NCI-H146 (cell line): ENCODE measurements at places on chromosomes 6 and 20.

- DNase-seq: no peak
Measured at GRCh38 chr6:33172688-33173534, 19.4 kb downstream of the COL11A2 start.

DNA sequence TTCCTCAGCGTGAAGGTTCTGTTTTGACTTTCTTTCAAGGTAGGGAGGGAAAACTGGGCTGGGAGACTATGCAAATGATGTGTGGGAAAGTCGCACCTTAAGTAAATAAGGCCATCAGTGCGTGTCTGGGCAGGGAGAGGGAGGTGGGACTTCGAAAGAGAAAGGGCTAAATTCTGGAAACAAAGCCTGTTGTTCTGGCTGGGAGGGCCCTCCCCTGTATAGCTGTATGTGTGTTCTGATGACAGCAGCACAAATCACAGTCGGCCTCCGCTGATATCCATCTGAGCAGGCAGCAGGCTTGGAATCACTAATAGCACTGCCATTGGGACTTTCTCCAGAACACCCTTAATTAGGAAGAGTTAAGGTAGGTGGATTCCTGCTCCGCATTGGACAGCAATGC is 19.2 kb downstream of the JAG1 start:
- no peak for DNase-seq

GRCh38 chr6:18264923-18265377 is 620 bp upstream of the DEK start:
- no peak for DNase-seq

- no peak for DNase-seq
Measured at GRCh38 chr6:5282191-5282623, 20.9 kb downstream of the FARS2 start.

DNA sequence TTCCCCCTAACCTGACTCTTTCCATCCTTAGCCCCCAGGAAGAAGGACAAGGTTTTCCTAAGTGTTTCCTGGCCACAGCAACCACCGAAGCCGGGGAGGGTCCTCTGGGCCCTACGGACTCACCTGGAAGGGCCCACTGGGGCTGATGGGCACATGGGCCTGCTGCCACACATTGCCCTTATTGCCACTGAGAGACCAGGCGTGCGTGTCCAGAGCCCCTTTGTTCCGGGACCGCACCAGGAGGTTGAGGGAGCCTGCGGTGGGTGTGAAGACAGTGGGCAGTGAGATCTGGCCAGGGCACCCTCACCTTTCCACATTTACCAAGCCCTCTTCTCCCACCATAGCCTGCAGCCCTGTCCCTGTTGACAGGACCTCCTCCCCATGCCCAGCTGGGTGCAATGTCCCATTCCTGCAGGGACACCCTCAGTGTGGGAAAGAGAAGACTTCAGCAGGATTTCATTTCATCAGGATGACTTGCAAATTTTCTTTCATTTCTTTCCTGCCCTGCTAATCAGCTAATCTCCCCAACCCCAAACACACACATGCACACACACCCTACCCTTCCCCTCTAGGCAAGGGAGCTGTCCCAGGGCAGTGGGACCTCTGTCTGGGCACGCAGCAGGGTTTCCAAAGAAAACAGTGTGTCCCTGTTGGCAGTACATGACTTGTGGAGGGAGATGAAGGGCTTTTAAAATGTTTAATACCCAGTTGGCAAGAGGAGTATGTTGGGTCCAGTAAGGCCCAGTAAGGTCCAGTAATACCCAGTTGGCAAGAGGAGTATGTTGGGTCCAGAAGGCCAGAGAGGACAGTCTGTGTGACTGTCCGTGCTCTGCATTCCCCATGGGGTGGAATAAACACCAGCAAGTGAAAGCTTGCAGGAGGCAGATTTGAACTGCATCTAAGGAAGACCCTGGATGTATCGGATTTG is 59.0 kb downstream of the MDGA1 start:
- DNase-seq: no peak

DNA sequence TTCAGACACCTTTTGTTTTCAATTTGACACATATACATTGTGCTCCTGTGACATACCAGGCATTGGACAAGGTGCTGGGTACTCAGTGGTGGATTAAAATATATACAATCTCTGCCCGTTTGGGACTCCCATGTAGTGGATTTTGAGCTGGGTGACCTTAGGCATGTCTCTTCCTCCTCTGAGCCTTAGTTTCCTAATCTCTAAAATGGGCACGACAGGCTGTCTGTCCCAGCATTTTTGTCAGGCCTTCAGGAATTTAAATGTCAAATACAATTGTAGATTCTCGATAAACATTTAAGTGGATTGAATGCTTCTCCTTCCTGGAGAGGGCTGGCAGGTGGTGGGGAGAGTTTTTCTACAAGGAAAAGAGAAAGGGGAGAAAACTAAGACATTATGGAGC is 22.6 kb downstream of the CDH22 start:
- no peak for DNase-seq

- DNase-seq: no peak
Measured at GRCh38 chr6:84777888-84778287, 13.5 kb upstream of the TBX18 start.

DNA sequence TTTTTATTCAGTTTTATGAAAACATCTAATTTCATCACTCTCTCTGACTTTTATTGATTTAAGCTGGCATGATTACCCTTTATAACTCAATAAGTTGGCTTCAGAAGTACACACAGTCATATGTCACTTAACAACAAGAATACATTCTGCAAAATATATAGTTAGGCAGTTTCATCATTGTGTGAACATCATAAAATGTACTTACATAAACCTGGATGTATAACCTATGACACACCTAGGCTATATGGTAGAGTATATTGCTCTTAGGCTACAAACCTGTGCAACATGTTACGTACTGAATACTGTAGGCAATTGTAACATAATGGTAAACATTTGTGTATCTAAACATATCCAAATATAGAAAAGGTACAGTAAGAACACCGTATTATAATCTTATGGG is 362.2 kb upstream of the BTBD3 start:
- DNase-seq: no peak
